ENCODE measurements at places on chromosomes 2 and 18. TPM values are rescaled to one million over a fixed set of nuclear protein-coding genes. Genes with fewer than 3 reads are reported as not detected.

Gene C2orf92
- total RNA-seq = 12.5 TPM

Gene WNT6
- not detected for total RNA-seq

Gene SLC39A10
- 116 TPM for total RNA-seq

GRCh38 chr2:83081826-83082690, 1377.0 kb downstream of the SUCLG1 start:
- H3K36me3 ChIP-seq = no peaks in the 10 kb centered on the region
- H3K4me1 ChIP-seq = no peaks in the 10 kb centered on the region
- H3K27me3 ChIP-seq = no peaks in the 10 kb centered on the region

- no peaks in the 10 kb centered on the region for H3K27me3 ChIP-seq
- no peak overlapping the region for H3K27ac ChIP-seq
- H3K4me1 ChIP-seq = no peaks in the 10 kb centered on the region
- no peaks in the 10 kb centered on the region for H3K36me3 ChIP-seq
Observed at GRCh38 chr2:192277494-192278109, 82.9 kb upstream of the TMEFF2 start.

DNA sequence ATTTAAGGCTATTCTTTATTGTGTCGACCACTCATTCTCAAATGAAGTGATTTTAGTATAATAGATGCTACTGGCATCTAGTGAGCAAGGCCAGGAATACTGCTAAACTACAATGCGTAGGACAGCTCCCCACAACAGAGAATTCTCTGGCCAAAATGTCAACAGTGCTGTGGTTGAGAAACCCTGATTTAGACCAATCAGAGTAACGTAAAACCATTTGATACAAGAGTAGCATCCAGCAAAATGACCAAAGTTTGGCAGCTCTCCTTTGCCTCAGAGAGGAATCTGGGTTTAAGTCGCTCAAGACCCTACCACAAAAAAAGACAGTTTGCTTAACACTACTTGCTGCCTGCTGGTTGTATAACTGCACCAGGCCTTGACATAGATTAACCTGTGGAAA, 37.0 kb upstream of the TTN start:
- H3K27me3 ChIP-seq = no peaks in the 10 kb centered on the region
- no peak overlapping the region for H3K27ac ChIP-seq
- H3K4me3 ChIP-seq = no peak overlapping the region

DNA sequence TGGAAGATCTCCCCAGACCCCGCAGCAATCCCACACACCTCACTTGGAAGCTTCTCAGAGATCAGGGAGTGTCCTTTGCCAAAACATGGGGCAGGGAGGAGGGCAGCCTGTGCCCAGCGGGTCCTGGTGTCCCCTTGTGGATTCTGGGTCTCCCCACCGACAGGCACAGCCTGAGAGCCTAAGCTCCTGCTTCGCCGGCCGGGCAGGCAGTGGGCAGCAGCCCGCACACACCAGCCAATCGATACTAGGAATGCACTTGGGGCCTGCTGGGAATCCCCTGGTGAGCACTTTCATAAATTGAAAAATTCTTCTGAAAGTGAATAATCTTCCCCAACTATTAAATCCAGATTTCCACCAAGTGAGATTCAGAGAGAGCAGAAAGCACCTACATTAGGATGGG, 246.0 kb downstream of the ATAD2B start:
- no peaks in the 10 kb centered on the region for H3K36me3 ChIP-seq
- H3K27ac ChIP-seq = no peak overlapping the region
- H3K27me3 ChIP-seq = no peaks in the 10 kb centered on the region
- no peak overlapping the region for H3K4me3 ChIP-seq
